H7 (cell line): ENCODE measurements at places on chromosomes 7 and 10. TPM values are rescaled to one million over a fixed set of nuclear protein-coding genes. Genes with fewer than 3 reads are reported as not detected.

The PRR15 gene
- 11.7 and 12.3 TPM in 2 replicates for total RNA-seq

The ASZ1 gene
- total RNA-seq = not detected in 2 replicates

The GPRIN2 gene
- total RNA-seq = 4.3 and 4.7 TPM in 2 replicates

The AFAP1L2 gene
- 2.0 and 2.1 TPM in 2 replicates for total RNA-seq

The TRPV5 gene
- total RNA-seq = not detected in 2 replicates

The LGI1 gene
- total RNA-seq = 0.07 TPM in 2 replicates

The TMEM196 gene
- 0.04 and 0.21 TPM in 2 replicates for total RNA-seq

The EPHA1 gene
- 176 and 189 TPM in 2 replicates for total RNA-seq

The LLCFC1 gene
- total RNA-seq = not detected in 2 replicates

The WNT8B gene
- total RNA-seq = 0.10 and 0.37 TPM in 2 replicates

The ZP3 gene
- 5.3 and 6.9 TPM in 2 replicates for total RNA-seq

The GRM3 gene
- total RNA-seq = 0.10 and 0.30 TPM in 2 replicates

The CYP2W1 gene
- not detected in 2 replicates for total RNA-seq

The CACNB2 gene
- 1.0 and 2.2 TPM in 2 replicates for total RNA-seq

The EPO gene
- total RNA-seq = 0.15 TPM in 1 of 2 replicates, not detected in the other

The ECHDC3 gene
- 57.9 and 59.7 TPM in 2 replicates for total RNA-seq

The VSIR gene
- 0.04 and 0.31 TPM in 2 replicates for total RNA-seq

The LSM8 gene
- total RNA-seq = 39.6 and 57.3 TPM in 2 replicates

The TEX36 gene
- not detected in 2 replicates for total RNA-seq

The EPHB6 gene
- total RNA-seq = 4.0 and 8.8 TPM in 2 replicates

The HYAL4 gene
- 0.11 TPM in 1 of 2 replicates, not detected in the other for total RNA-seq

The HECW1 gene
- total RNA-seq = 4.2 and 4.3 TPM in 2 replicates
